GM23248 (cell line): ENCODE measurements at places on chromosomes 12 and 14. TPM values are rescaled to one million over a fixed set of nuclear protein-coding genes. Genes with fewer than 3 reads are reported as not detected.

Gene IRAK4
- total RNA-seq = 17.6 and 24.0 TPM in 2 replicates

Gene ERBB3
- total RNA-seq = 3.3 and 3.5 TPM in 2 replicates

Gene ULK1
- 6.9 and 7.1 TPM in 2 replicates for total RNA-seq

Gene SPSB2
- total RNA-seq = 4.4 and 4.6 TPM in 2 replicates

Gene NID2
- total RNA-seq = 59.8 and 66.6 TPM in 2 replicates

Gene BICDL1
- total RNA-seq = not detected in 2 replicates

Gene PRKD1
- total RNA-seq = 21.0 and 24.2 TPM in 2 replicates

Gene KTN1
- 116 and 119 TPM in 2 replicates for total RNA-seq

Gene CD27
- not detected in 2 replicates for total RNA-seq

GRCh38 chr12:8734873-8735381 lies 37.1 kb downstream of the RIMKLB start:
- H3K4me3 ChIP-seq = no peak overlapping the region
- no peak overlapping the region for H3K27ac ChIP-seq
- H3K36me3 ChIP-seq = no peaks in the 10 kb centered on the region

- H3K4me1 ChIP-seq = no peaks in the 10 kb centered on the region
- peaks cover 36% of the 10 kb centered on the region for H3K27me3 ChIP-seq
- H3K27ac ChIP-seq = no peak overlapping the region
- H3K4me3 ChIP-seq = no peak overlapping the region
- no peak for DNase-seq
Measured at GRCh38 chr14:61872452-61872851, 110.2 kb downstream of the SNAPC1 start.

- H3K36me3 ChIP-seq = no peaks in the 10 kb centered on the region
- no peaks in the 10 kb centered on the region for H3K4me1 ChIP-seq
- no peaks in the 10 kb centered on the region for H3K27me3 ChIP-seq
- no peak overlapping the region for H3K27ac ChIP-seq
- DNase-seq = no peak
- no peak overlapping the region for H3K4me3 ChIP-seq
Measured at GRCh38 chr14:88225721-88226120, 97.3 kb downstream of the KCNK10 start.

DNA sequence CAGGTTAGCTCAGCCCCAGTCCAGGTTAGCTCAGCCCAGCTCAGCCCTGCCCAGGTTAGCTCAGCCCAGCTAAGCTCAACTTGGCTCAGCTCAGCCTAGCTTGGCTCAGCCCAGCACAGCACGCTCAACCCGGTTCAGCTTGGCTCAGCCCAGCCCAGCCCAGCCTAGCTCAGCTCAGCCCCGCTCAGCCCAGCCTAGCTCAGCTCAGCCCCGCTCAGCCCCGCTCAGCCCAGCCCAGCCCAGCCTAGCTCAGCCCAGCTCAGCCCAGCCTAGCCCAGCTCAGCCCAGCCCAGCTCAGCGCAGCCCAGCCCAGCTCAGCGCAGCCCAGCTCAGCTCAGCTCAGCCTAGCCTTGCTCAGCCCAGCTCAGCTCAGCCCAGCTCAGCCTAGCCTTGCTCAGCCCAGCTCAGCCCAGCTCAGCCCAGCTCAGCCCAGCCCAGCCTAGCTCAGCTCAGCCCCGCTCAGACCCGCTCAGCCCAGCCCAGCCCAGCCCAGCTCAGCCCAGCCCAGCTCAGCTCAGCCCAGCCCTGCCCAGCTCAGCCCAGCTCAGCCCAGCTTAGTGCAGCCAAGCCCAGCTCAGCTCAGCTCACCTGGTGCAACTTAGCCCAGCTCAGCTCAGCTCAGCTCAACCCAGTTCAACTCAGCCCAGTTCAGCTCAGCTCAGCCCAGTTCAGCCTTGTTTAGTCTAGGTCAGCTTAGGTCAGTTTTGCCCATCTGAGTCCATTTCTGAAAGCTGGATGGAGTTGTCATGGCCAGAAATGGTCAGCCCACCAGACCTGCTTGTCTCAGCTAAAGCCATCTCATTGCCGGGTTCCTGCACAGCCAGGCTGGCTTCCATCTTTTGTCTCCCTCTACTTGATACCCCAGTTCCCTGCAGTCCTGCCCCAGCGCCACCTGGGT lies 333.6 kb downstream of the TMEM121 start:
- H3K4me1 ChIP-seq = no peaks in the 10 kb centered on the region
- H3K27ac ChIP-seq = no peak overlapping the region
- DNase-seq = no peak
- H3K27me3 ChIP-seq = no peaks in the 10 kb centered on the region
- H3K36me3 ChIP-seq = no peaks in the 10 kb centered on the region

- DNase-seq = peak; percentile 69
- H3K27me3 ChIP-seq = no peaks in the 10 kb centered on the region
- peaks cover 11% of the 10 kb centered on the region for H3K4me1 ChIP-seq
- peak overlapping the region; percentile 33 for H3K27ac ChIP-seq
Measured at GRCh38 chr12:58557171-58557570, 363.1 kb downstream of the LRIG3 start.

GRCh38 chr12:116295327-116296263 lies 18.1 kb upstream of the MED13L start:
- no peak for DNase-seq
- no peaks in the 10 kb centered on the region for H3K36me3 ChIP-seq
- H3K4me3 ChIP-seq = no peak overlapping the region
- no peaks in the 10 kb centered on the region for H3K27me3 ChIP-seq
- H3K27ac ChIP-seq = no peak overlapping the region

- peaks cover 15% of the 10 kb centered on the region for H3K4me1 ChIP-seq
- H3K4me3 ChIP-seq = no peak overlapping the region
- H3K27ac ChIP-seq = no peak overlapping the region
- no peaks in the 10 kb centered on the region for H3K27me3 ChIP-seq
- peak; percentile 26 for DNase-seq
Measured at GRCh38 chr12:102474438-102475064, 5.8 kb downstream of the IGF1 start.

- no peaks in the 10 kb centered on the region for H3K27me3 ChIP-seq
- H3K4me3 ChIP-seq = no peak overlapping the region
- H3K27ac ChIP-seq = no peak overlapping the region
- no peaks in the 10 kb centered on the region for H3K36me3 ChIP-seq
- H3K4me1 ChIP-seq = no peaks in the 10 kb centered on the region
- DNase-seq = no peak
Measured at GRCh38 chr14:24595073-24595808, 14.2 kb downstream of the GZMH start.

DNA sequence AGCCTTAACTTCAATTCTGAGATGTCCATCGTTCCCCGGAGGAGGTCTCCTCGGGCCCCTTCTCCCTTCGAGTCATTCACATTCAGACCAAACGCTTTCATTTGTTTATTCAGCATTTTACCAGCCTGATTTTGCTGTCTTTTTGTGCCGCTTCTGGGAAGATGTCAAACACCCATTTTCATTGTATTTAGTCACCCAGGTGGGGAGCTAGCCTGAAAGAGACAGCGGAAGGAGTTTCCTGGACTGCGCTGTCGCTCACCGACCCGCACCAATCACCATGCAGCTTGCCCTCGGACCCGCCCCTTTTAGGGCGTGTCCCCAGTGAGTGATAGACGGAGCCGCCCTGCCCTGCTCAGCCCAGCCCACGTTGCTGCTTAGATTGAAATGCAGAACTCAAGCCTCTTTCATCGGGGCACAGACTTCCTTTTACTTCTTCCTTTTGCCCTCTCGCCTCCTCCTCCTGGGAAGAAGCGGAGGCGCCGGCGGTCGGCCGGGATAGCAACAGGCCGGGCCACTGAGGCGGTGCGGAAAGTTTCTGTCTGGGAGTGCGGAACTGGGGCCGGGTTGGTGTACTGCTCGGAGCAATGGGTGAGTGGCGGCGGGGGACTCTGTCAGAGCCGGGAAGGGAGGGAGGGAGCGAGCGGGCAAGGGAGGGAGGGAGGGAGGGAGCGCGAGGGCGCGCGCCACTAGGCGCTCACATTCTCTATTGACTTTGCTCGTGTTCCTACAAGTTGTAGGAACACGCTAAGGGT lies at the start of gene PAX9:
TSS of gene PAX9 (plus strand) at position 355 of the 752 bp plus-strand sequence. CDS start at position 585, 230 bp downstream.
- no peaks in the 10 kb centered on the region for H3K36me3 ChIP-seq
- peak; percentile 90 for DNase-seq
- peak within 1 kb of the TSS; percentile 84 for H3K4me3 ChIP-seq
- no peaks in the 10 kb centered on the region; the same call in 1 of the 2 replicates for H3K4me1 ChIP-seq

- peak overlapping the region; percentile 41 for H3K27ac ChIP-seq
- peaks cover 34% of the 10 kb centered on the region for H3K4me1 ChIP-seq
- no peak overlapping the region for H3K4me3 ChIP-seq
- peak; percentile 72 for DNase-seq
Measured at GRCh38 chr12:19970116-19970515, 398.2 kb upstream of the PDE3A start.

- H3K36me3 ChIP-seq = no peaks in the 10 kb centered on the region
- no peak for DNase-seq
- no peak overlapping the region for H3K4me3 ChIP-seq
- no peaks in the 10 kb centered on the region for H3K27me3 ChIP-seq
- no peak overlapping the region for H3K27ac ChIP-seq
Measured at GRCh38 chr12:113277511-113277910, 56.2 kb downstream of the TPCN1 start.

DNA sequence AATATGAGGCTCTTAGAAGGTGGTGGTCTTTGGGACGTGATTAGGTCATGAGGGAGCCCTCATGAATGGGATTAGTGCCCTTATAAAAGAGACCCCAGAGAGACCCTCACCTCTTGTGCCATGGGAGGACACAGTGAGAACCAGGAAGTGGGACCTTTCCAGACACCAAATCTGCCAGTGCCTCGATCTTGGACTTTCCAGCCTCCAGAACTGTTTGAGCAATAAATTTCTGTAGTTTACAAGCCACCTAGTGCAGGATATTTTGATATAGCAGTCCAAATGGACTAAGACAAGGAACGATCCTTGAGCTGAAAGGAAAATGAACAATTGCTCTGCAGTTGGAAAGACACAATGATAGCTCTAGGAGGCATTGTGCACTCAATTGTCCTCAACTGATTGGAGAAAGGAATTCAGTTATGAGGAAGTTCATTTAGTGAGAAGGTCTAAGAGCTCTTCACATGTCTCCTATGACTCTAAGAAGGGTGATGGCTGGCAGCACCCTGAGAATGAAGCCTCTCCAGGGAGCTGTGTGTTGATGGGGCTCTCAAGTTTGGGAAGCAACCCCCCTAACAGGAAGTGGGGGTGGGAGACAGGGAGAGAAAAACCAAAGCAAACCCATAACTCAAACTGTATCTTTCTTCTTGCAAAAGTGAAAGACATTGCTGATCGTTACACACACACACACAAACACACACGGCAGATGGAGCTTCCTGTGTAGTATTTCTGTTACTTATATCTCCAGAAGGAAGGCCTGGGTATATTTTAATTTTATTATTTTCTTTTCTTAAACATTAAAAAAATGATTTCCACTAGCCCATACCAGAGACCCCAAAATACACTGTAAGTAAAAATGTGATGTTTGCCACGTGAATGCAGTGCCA lies 21.0 kb downstream of the CHST11 start:
- no peak overlapping the region for H3K27ac ChIP-seq
- DNase-seq = no peak
- no peaks in the 10 kb centered on the region for H3K36me3 ChIP-seq
- no peaks in the 10 kb centered on the region for H3K27me3 ChIP-seq
- H3K4me3 ChIP-seq = no peak overlapping the region

GRCh38 chr12:49323524-49324097 lies 556 bp downstream of the TROAP start:
- H3K27ac ChIP-seq = no peak overlapping the region
- H3K4me1 ChIP-seq = no peaks in the 10 kb centered on the region
- H3K36me3 ChIP-seq = no peaks in the 10 kb centered on the region
- no peaks in the 10 kb centered on the region for H3K27me3 ChIP-seq

- H3K4me3 ChIP-seq = no peak overlapping the region
- H3K4me1 ChIP-seq = peaks cover 11% of the 10 kb centered on the region; the same call in 1 of the 2 replicates
- peak; percentile 32 for DNase-seq
- H3K27ac ChIP-seq = no peak overlapping the region
- H3K27me3 ChIP-seq = no peaks in the 10 kb centered on the region
Measured at GRCh38 chr12:75364919-75365318, 26.0 kb upstream of the GLIPR1L2 start.

DNA sequence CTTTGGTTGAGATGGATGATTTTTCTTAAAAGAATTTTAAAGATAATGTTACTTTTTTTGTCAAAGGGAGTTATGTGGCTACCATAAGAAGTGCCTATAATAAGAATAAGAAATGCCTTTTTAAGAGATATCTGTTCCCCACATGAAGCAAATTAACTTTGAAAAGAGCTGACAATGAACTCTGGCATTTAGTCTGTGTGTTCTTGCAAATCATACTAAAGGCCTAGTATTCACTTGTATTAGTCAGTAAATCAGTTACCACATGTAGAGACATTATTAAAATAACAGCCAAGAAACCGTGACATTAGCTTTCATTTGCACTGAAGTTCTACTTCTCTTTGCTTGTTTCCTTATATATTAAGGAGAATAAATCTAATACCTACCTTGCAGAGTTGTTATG lies 296.3 kb downstream of the CCDC91 start:
- H3K4me3 ChIP-seq = no peak overlapping the region
- no peaks in the 10 kb centered on the region for H3K27me3 ChIP-seq
- no peak overlapping the region for H3K27ac ChIP-seq
- H3K4me1 ChIP-seq = peaks cover 25% of the 10 kb centered on the region

- H3K4me3 ChIP-seq = no peak overlapping the region
- no peaks in the 10 kb centered on the region for H3K36me3 ChIP-seq
- H3K27ac ChIP-seq = no peak overlapping the region
- no peak for DNase-seq
- no peaks in the 10 kb centered on the region for H3K4me1 ChIP-seq
Measured at GRCh38 chr14:19974844-19975243, 547 bp upstream of the OR4K15 start.

- no peaks in the 10 kb centered on the region for H3K4me1 ChIP-seq
- H3K27me3 ChIP-seq = no peaks in the 10 kb centered on the region
- no peak for DNase-seq
- H3K4me3 ChIP-seq = no peak overlapping the region
- H3K36me3 ChIP-seq = no peaks in the 10 kb centered on the region
- no peak overlapping the region for H3K27ac ChIP-seq
Measured at GRCh38 chr14:104212206-104213095, 74.1 kb downstream of the KIF26A start.

DNA sequence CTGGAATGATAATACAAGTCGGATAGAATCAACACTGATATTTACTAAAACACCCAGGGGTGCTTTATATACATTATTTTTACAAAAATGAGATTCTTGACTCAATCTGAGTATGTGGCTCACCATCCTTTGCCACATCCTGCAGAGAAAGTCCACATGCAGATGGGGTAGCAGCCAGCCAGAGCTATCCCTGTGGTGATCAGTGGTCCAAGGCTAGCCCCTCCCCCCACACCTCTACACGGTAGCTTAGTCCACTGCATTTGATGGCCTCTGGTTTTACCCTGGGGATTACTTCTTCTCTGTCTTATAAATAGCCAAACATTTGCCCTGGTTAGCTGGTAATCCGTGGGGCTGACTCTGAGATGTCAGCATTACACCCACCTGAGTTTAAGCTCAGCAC lies 28.1 kb upstream of the TTC7B start:
- H3K36me3 ChIP-seq = no peaks in the 10 kb centered on the region
- no peak overlapping the region for H3K4me3 ChIP-seq
- no peak overlapping the region for H3K27ac ChIP-seq
- peaks cover 3% of the 10 kb centered on the region; the same call in 1 of the 2 replicates for H3K4me1 ChIP-seq

GRCh38 chr14:93103392-93104080 lies 12.2 kb downstream of the ITPK1 start:
- H3K27ac ChIP-seq = no peak overlapping the region
- no peak overlapping the region for H3K4me3 ChIP-seq
- DNase-seq = peak; percentile 30
- H3K27me3 ChIP-seq = no peaks in the 10 kb centered on the region
- H3K4me1 ChIP-seq = peaks cover 11% of the 10 kb centered on the region

GRCh38 chr14:32980178-32980901 lies 41.7 kb downstream of the NPAS3 start:
- DNase-seq = no peak
- no peak overlapping the region for H3K4me3 ChIP-seq
- no peaks in the 10 kb centered on the region for H3K27me3 ChIP-seq
- H3K27ac ChIP-seq = no peak overlapping the region
- H3K4me1 ChIP-seq = no peaks in the 10 kb centered on the region
- no peaks in the 10 kb centered on the region for H3K36me3 ChIP-seq

- H3K27ac ChIP-seq = no peak overlapping the region
Measured at GRCh38 chr14:34433957-34434356, 28.1 kb downstream of the SPTSSA start.
